ENCODE measurements at places on chromosomes 16 and 17. TPM values are rescaled to one million over a fixed set of nuclear protein-coding genes. Genes with fewer than 3 reads are reported as not detected.

The METTL22 gene
- 27.6 TPM for total RNA-seq

The GJD3 gene
- total RNA-seq: 0.31 TPM

The RNPS1 gene
- total RNA-seq: 250 TPM

The C17orf78 gene
- total RNA-seq: not detected

The AANAT gene
- total RNA-seq: 0.27 TPM

The RGS11 gene
- 4.5 TPM for total RNA-seq

The HSPB9 gene
- total RNA-seq: not detected

The SLC12A3 gene
- total RNA-seq: not detected

The UNK gene
- 31.3 TPM for total RNA-seq

The C16orf86 gene
- not detected for total RNA-seq

The MMP15 gene
- 17.4 TPM for total RNA-seq

The CCL17 gene
- total RNA-seq: not detected

The CNTNAP4 gene
- total RNA-seq: not detected

The DNAI2 gene
- not detected for total RNA-seq
